ENCODE measurements at places on chromosomes 2 and 18.

DNA sequence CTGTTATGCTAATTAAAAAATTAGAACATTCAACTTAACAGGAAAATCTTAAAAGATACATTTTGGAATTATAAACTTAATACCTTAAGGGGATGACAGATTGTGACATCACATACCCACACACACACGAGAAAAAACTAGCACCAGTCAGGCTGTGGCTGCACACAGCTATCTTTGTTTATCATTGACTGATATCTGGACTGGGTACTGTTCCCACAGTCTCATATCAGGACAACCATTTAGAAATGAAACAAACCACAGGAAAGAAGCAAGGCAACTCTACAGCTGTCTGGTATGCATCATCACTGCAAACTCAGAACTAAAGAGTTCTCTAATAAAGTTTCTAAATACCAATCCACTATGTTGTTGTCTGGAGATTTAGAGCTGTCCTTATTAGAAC is 210.9 kb upstream of the SMAD7 start:
- DNase-seq, result no peak

DNA sequence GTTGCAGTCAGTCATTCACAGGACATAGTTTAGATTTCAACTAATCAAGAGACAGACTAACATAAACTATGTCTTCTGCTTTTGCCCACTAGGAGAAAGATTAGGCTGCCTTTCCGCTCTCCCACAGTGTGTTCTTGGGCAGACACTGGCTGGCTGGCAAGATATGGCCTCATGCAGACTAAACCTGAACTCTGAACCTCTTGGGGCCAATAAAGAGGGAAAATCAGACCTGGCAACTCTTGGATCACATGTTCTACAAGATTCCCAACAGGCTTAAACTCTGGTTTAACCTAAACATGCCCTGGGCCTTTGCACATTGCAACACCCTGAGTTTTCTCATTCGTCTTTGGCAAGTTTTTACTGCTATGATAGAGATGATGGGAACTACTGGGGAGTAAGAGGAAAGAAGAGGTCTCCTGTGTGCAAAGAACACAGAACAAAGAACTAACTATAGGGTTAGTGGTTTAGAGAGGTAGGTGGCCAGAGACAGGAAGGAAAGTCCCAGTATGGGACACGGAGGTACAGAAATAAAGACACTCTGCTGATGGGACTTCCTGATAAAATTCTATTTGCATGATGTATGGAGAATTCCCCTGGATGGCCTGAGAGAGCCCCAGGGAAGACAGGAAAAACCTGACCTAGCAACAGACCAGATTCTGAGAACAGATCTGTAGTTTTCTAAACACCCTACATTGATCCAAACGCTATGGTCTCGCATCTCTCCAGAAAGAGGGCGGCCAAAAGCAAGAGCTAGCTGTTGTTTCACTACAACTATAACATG is 2.0 kb upstream of the ATRAID start:
- DNase-seq, result no peak

GRCh38 chr2:27902098-27902497 is 11.6 kb downstream of the BABAM2 start:
- DNase-seq, result no peak

DNA sequence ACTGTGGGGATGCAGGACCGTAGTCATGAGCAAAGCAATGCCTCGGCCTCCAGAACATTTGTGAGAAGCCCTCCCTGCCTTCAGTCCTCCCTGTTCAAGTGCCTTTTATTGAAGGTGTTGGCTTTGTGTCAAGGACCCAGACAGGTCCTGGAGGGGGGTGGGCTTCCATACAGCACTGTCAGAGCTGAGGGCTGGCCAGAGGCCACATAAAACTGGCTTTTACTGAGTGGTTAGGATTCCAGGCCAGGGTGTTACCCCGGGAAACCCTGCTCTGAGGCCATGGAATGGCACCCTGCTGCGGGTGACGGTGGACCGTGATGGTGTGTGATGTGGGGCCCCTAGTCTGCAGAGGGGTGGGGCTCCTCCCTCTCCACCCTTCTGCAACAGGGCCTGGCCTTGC is 41.6 kb downstream of the TOGARAM2 start:
- no peak for DNase-seq

DNA sequence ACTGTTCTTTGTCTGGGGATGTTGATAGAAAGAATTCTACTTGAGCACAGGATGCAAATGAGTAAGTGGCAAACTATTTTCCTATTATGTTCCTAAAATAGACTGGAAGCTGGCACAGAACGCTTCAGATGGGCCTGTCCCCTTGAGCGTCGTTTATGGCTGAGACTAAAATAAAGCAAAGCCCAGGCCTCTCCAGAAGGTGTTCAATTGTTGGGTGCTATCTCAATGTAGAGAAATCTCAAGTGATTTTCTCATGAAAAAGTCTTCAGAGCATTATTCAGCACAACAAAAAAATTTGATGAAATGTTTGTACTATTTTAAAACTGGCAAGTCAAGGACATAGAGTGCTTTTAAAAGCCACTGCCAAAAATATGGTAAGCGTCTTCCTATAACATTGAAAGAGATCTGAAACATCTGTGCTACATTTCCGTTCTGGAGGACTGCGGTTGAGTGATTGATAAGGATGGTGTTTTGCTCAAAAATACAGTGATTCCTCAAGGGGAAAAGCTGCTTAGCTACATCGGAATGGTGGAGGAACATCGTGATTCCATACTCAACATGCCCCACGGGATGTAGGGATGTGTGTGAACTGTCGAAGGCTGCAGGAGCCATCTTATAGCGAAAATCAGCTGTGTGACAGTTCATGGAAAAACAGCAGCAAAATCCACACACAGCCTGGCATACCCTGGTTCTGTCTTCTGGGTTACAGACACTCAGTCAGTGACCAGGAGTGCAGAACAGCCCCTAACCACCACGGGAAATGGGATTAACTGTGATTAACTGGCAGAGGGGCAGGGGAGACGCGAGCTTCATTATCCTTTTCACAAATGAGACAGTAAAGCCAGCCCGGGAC is 10.4 kb upstream of the LRRFIP1 start:
- DNase-seq, result no peak

Measured in T1000 (cell line).